ENCODE measurements at places on chromosomes 11 and 22.

DNA sequence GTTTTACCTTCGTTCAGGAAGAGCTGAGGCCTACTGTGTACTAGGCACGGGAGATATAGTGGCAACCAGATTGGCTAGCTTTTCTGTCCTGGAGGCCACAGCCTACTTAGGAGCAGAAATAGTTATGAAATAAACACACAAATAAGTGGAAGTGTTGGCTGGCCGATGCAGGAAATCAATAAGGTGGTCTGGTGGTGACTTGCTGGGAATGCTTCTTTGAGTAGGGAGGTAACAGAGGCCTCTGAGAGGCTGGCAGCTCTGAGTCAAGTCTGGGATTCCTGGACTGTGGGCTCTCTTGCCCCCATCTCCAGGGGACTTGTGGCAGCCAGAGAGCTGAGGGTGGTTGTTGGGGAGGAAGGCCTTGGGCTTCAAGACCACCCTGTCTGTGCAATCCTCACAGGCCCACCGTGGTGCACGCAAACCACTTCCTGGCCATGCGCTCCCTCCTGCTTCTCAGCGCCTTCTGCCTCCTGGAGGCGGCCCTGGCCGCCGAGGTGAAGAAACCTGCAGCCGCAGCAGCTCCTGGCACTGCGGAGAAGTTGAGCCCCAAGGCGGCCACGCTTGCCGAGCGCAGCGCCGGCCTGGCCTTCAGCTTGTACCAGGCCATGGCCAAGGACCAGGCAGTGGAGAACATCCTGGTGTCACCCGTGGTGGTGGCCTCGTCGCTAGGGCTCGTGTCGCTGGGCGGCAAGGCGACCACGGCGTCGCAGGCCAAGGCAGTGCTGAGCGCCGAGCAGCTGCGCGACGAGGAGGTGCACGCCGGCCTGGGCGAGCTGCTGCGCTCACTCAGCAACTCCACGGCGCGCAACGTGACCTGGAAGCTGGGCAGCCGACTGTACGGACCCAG is 4.1 kb downstream of the SERPINH1 start:
- no peak for DNase-seq

- DNase-seq: no peak
These were observed 49.1 kb downstream of the JAM3 start for GRCh38 chr11:134118006-134118405.

DNA sequence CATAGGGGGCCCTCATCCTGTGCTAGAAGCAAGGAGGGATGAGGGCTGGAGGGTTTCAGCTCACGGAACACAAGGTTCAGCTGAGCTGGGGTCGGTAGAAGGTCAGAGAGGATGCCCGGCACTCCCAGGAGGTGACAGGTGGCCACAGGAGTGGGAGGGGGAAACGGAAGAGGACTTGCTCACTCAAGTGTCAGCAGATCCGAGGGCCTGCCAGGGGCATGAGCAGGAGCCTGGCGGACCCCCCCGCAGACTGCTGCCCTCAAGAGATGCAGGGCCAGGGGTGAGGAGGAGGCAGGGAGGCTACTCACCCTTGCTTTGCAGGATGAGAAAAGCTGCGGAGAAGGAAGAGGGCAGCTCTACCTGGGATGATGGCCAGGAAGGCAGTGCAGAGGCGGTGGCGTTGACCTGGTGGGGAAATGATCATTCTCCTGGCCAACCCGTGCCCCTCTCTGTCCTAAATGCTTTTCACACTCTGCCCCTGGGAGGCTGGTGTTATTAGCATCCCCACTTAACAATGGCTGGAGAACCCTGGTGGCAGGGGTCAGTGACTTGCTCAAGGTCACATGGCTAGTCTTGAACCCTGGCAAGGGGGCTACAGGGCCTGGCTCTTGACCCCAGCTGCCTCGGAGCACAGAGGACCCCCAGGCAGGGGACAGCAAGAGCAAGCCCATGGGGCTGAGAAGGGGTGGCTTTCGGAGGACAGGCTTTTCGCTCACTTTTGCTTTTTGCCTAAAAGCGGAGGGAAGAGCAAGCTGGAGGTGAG is 30.1 kb upstream of the CSNK1E start:
- no peak for DNase-seq

DNA sequence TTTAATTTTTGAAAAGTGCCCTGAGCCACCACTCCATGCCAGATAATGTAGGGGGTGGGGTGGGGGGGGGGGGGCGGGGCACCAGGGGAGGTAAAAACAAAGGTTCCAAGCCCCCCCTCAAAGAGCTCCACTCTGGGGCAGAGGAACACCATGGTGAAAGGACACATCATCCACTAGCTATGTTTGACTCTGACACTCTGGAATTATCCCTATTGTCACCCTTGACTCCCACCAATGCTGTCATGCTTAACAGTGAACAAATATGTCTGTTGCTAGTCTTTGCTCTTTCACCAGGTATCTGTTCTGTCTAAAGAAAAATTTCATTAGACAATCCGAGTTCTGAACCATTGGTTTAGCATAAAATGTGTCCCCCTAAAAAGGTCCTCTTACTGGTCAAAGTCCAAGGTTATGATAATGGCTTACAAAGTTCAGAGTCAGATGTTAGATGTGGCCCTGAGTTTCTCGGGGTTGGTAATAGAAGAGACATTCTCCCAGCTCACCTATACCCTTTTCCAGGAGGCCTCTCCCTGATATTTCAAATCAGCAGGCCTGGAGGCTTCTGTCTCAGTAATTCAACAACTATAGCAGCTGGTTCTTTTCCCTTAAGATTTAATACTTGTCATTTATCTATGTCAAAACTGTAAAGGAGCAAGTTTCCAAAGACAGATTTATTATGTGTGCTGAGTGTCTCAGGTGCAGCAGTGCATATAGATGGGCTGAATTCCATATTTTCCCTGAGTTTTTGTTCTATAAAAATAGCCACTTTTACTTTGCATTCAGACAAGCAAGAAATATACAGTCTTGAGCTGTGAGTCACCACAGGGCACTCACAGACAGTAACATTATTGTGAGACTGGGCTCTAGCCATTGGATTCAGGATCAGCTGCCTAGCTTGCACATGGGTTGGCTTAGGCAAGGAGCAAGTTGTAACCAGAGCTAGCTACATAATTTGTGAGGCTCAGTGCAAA is 174.1 kb downstream of the CSNK2A3 start:
- no peak for DNase-seq

DNA sequence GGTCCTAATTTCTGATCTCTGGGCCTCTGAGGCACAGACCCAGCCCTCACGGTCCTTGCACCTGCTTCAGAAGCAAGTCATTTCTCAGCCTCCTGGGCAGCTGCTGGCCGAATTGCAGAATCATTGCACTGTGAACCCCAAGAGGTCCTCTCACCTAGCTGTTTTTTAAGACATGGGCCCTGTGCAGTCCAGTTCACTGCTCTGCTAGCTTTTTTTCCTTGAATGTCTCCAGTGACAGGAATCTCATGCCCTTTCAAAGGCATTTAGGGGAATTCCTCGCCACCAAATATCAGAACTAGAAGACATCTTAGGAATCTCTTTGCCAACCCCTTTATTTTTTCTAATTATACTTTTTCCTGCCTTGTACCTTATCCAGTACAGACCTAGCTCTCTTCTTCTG is 35.6 kb upstream of the TP53I11 start:
- DNase-seq: no peak

DNA sequence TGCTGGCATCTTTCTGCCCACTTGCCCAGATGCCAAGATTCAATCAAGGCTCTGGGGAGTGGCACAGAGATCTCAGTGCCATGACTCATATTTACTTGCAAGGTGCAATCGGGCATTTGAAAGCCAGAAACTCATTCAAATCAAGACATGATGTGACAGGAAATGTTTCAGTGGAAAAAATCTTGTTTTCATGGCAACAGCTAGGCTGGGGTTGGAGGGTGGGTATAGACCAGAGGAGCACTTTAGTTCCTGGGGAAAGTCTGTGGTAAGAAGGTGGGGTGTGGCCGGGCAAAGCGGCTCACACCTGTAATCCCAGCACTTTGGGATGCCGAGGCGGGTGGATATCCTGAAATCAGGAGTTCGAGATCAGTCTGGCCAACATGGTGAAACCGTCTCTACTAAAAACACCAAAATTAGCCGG is 1.2 kb downstream of the MAJIN start:
- no peak for DNase-seq

DNA sequence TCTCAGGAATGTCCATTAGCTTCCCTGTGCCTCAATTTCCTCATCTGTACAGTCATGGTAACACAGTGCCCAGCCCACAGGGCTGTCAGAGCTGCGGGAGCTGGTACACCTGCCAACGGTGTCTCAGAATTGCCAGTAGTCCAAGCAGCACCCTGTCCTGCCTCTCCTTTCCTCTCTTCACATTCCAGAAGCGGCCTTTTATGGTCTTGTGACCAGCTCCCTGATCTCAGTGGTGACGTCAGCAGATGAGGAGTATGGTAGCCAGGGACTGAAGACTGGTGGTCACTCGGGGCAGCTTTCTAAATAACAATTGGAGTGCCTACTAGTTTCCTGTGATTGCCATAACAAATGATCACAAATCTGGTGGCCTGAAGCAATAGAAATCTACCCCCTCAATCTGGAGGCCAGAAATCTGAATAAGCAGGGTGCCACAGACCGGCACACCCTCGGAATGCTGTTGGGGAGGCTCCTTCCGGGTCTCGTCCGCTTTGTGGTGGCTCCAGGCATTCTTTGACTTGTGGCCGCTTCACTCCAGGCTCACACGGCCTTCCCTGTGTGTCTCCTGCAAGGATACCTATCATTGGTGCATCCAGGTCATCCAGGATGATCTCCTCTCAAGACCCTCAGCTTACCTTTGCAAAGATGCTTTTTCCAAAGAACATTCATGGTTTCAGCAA is 2.1 kb downstream of the FADD start:
- no peak for DNase-seq

DNA sequence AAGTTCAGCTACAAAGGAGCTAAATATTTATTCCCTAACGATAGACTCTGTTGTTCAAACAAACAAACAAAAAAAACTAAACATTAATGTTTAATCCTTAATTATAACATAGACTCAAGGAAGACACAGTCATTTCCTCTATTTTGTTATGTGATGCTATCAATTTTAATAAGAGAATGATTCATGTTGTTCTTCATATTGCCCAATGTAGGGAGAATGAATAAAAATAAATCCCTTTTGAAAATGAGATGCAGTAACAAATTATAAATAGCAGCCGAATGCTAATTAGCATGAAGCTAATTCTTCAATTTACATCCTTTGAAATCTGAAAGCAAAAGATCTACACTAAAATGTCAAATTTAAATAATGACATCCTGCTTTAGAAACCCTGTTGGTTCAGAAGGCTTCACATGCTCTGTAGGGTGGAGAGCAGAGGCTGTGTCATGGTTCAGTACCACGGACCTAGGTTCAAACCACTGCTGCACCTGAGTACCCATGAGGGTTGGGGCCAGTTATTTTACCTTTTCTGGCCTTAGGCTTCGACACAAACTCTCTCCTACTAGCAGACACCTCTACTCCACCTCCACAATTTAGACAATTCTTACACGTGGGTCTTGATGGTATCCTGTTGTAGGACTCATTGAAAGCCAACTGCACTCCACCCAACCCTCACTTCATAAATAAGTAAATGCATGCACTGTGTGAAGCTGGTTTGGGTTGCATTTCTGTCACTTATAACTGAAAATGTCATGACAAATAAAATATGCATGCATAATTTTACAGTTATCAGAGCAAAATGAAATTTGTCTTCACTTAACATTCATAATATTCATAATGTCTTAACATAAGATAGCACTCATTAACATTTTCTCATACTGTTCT is 89.0 kb downstream of the RRAS2 start:
- DNase-seq: no peak

DNA sequence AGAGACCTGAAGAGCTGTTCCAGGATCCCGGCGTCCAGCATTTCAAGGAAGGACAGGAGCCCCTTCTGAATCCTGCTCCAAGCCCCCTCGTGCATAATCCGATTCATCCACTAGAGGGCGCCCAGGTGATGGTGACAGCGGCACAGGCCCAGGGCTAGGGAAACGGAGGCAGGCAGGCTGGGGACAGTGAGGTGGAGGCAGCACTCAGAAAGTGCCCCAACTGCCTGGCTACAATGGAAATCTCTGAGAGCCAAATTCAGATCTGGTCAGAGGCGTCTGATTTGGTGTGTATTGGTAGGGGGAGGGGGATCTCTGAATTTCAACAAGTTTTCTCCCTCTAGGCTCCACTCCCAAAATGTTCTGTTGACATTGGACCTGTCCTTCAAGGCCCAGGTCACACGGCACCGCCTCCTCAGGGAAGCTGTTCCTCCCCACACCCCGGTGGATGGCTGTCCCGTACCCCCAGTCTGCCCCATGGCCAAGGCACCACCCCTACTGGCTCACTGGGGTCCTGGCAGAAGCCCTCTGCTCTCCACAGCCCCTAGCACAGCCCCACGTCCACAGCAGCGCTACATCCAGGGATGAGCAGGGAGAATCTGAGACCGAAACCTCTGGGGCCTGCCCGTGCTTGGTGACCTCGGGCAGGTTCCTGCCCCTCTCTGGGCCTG is 142.9 kb downstream of the CRYBB2 start:
- DNase-seq: no peak

DNA sequence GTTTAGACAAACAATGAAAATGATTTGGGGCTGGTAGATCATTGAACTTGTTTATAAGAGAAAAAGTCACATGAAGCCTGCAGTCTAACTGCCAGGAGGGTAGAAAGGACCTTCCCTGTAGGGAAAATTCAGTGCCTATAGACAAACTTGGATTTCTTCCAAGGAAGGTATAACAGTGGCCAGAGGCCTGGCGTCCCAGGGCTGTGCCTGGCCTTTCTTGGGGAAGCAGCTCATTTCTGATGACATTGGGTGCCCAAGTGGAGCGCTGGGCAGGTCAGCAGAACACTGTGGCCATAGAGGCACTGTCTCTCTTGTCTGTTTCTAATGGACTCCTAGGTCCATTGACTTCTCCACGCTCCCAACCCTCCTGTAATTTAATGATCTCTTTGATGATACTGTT is 6.6 kb upstream of the FXYD6 start:
- DNase-seq: no peak

DNA sequence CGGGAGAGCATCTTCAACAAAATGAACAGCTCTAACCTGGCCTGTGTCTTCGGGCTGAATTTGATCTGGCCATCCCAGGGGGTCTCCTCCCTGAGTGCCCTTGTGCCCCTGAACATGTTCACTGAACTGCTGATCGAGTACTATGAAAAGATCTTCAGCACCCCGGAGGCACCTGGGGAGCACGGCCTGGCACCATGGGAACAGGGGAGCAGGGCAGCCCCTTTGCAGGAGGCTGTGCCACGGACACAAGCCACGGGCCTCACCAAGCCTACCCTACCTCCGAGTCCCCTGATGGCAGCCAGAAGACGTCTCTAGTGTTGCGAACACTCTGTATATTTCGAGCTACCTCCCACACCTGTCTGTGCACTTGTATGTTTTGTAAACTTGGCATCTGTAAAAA is 109.9 kb downstream of the ARHGAP8 start:
- DNase-seq: no peak

DNA sequence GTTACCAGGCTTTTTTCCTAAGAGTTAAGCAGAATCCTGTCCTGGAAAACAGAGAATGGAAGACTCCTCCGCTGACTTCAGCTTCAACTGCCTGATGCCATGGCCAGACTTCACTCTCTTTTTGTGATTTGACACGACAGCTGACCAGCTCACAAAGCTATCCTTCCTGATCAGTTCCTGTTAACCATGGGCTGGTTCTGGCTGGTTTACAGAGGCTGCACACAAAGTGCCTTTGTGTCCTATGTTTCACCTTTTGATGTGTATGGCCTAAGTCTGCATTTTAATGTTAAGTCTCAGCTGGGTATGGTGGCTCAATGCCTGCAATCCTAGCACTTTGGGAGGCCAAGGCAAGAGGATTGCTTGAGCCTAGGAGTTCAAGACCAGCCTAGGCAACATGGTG is 11.1 kb downstream of the FOLR3 start:
- DNase-seq: no peak

- DNase-seq: no peak
These were observed 29.1 kb upstream of the LMO2 start for GRCh38 chr11:33920838-33921613.

Measured in NCI-H1436 treated with DMSO at 0.1 percent for 48 hours (cell line).